ENCODE measurements at places on chromosomes 12 and 14.

GRCh38 chr12:4046495-4046840, 173.3 kb upstream of the PARP11 start:
- DNase-seq = no peak

- DNase-seq = no peak
These were observed 311.1 kb downstream of the MED13L start for GRCh38 chr12:115966376-115966775.

DNA sequence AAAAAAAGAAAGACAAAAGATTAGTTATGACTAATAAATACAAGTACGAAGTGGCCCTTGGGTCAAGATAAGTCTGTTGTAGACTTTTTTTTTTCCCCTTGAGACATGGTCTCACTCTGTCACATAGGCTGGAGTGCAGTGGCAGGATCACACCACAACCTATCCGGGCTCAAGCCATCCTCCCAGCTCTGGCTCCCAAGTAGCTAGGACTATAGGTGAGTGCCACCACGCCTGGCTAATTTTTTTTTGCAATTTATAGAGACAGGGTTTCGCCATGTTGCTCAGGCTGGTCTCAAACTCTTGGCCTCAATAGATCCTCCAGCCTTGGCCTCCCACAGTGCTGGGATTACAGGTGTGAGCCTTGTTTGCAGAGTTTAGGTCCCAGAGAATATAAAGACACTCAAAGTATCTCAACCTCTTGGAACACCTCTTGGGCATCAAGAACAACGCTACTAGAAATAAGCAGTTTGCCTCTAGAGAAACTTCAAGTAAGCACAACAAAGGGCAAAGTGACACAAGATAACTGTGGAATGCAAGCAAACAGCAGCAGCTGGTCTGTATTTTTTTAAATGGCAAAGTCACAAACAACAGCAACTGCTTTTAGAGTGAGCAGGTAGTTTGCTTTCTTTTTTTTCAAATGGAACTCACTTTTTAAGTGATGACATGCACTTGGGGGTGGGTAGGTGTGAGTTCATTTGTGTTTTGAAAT, 3.9 kb upstream of the MDM2 start:
- no peak for DNase-seq

- no peak for DNase-seq
These were observed 124.1 kb downstream of the SSPN start for GRCh38 chr12:26319511-26319910.

GRCh38 chr12:121025442-121026226, 9.3 kb upstream of the C12orf43 start:
- no peak for DNase-seq

GRCh38 chr14:102087762-102088011, 843 bp upstream of the HSP90AA1 start:
- DNase-seq = no peak

- DNase-seq = no peak
These were observed 227.3 kb downstream of the DPF3 start for GRCh38 chr14:72666610-72667009.

GRCh38 chr12:11668611-11669010, 19.1 kb downstream of the ETV6 start:
- no peak for DNase-seq

- no peak for DNase-seq
These were observed 160.1 kb downstream of the SUDS3 start for GRCh38 chr12:118536306-118536906.

GRCh38 chr14:63392236-63392635, 73.5 kb upstream of the GPHB5 start:
- no peak for DNase-seq

- no peak for DNase-seq
These were observed 21.8 kb upstream of the EIF2B2 start for GRCh38 chr14:74980731-74981461.

DNA sequence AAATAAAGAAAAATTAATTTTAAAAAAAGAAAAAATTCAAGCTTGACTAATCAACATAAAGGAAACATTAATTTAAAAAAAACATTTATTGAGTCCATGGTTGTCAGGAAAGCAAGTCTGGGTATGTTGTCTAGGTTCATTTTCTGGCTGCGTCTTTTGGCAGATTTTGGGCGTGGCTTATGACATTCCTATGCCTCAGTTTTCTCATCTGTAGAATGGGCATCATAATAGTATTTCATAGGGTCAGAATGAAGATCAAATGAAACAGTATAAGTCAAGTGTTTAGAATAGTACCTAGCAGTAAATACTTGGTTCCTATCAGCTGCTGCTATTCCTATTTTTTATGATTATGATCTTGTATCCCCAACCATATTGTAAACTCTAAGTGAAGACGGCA, 40.5 kb downstream of the MYO1H start:
- no peak for DNase-seq

DNA sequence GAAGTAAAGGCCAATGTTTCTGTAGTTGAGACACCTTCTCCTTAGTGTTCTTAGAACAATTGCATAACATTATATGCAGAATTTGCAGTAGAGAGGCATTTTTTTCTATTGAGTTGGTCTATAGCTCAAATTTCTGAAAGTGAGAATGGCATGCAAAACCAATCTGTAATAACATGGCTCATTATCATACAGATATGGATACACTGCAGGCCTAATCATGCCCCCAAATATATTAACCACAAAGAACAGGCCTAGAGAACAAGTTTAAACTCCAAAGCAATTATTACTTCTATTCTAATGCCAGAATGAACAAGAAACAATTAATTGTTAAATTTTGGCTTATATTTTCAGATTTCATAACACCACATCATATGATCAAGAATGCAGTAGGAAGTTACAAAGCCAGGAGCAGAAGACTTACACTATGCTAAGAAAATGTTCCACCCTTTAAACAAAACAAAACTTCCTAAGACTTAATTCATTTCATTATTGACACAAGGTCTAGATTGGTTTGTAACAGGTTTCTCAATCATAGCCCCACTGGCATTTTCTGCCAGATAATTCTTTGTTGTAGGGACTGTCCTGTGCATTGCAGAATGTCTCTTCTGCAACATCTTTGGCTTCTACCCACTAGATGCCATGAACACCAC, 26.9 kb downstream of the TMTC1 start:
- no peak for DNase-seq

- DNase-seq = no peak
These were observed 39.7 kb downstream of the CPSF6 start for GRCh38 chr12:69278814-69279782.

DNA sequence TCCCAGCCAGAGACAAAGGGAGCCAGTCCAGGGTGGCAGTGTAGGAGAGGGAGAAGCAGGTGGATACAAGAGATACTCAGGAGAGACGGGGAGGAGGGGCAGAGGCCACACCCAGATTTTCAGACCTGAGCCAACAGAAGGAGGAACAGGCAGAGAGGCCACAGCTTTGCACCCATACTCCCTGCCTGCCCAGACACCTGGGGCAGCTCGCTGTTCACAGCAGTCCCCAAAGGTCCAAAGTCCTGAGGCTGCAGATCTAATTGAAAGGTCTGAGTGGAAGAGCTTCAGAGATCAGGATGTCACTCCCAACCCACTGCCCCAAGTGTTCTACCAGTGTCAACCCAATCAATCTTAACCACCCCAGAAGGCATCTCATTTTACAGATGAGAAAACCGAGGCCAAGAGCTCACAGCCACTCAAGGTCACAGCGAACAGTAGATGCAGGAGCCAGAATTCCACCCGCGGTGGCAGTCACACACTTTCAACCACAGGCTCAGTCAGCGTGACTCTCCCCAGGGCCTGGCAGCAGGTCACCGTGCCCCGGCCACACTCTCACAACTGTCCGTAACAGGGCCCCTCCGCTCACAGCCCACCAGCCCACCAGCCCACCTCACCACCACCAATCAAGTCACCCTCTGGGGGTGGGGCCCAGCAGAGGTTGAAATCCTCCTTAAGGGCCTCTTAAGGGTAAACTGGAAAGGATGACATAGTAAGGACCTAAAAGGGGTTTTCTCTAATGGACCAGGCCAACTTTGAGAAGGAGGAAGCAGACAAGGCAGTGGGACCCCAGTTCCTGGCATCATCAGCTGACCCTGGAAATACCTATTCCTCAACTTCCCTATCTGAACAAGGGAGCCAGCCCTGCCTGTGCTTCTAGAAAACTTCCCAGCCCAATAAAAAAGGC, 33.3 kb downstream of the ACTN1 start:
- no peak for DNase-seq

DNA sequence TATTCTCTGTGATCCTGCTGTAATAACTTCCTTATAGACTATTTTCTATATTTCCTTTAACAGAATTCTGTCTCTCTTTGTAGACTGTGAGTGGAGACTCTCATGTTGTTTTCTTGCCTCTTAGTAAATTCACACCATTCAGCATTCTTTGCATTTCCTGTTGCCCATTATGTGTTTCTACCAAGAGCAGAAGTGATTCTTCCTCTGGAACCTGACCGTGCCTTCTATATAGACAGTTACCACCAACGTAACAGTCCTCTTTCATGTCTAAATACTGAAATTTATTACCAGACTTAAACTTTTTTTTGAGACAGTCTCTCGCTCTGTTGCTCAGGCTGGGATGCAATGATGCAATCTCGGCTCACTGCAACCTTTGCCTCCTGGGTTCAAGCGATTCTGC, 31.1 kb downstream of the METAP2 start:
- no peak for DNase-seq

- DNase-seq = no peak
These were observed 400.9 kb downstream of the SNAPC1 start for GRCh38 chr14:62162998-62163589.

GRCh38 chr14:56414236-56414635, 165.4 kb upstream of the TMEM260 start:
- no peak for DNase-seq

GRCh38 chr12:114998750-114999128, 314.8 kb upstream of the TBX3 start:
- DNase-seq = no peak

- DNase-seq = no peak
These were observed 63.8 kb downstream of the FIGNL2 start for GRCh38 chr12:51784688-51785087.

DNA sequence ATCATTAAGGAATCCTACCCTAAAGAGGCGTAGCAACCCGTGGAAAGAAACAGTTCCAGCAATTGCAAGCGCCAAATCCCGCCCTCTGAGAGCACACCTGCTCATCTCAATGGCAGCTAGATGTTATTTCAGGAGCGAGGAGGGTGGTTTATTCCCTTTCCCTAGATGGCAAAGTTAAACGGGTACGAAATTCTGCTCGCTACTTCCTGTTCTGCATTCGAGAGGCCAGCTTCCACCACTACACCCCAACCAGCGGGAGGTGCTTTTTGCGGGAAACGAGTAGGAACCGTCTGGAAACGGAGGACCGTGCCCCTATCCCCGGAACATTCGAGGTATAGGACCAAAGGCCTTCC, 536 bp downstream of the VPS29 start:
- no peak for DNase-seq

GRCh38 chr14:92704036-92704804, 44.2 kb downstream of the LGMN start:
- no peak for DNase-seq

- DNase-seq = no peak
These were observed 13.2 kb downstream of the TAOK3 start for GRCh38 chr12:118359541-118359915.

- no peak for DNase-seq
These were observed 3.7 kb upstream of the SLC15A5 start for GRCh38 chr12:16281157-16281556.

DNA sequence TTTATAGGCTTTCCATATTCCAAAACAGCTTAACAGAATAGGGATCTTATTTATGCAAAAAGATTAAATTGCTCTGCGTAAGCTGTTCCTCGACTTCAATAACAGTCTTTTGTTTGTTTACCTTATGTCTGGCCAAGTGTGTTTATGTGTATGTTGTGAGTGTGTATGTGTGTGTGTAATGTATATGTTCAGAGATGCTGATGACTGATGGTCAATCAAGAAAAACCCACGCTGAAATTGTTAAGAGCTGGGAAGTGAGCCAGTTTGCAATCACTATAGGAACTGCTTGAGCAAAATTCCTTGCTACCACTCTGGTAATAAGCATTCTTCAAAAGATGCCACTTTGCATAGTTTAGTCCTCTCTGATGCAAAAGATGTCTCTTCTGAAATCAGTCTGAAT, 59.6 kb downstream of the PRKD1 start:
- DNase-seq = no peak

DNA sequence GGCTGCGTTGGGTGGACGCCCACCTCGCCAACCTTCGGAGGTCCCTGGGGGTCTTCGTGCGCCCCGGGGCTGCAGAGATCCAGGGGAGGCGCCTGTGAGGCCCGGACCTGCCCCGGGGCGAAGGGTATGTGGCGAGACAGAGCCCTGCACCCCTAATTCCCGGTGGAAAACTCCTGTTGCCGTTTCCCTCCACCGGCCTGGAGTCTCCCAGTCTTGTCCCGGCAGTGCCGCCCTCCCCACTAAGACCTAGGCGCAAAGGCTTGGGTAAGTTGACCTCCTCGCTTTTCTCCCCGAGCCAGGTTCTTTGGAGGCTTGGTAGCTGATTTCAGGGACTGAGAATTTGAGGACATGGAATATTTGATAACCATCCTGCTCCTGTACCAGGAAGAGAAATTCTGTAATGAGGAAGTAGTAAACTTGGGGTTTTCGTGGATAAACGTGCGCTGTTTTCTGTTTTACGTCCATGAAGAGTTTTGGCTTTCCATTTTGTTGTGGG, 530 bp downstream of the APAF1 start:
- no peak for DNase-seq

GRCh38 chr14:67620217-67620785, 581 bp downstream of the ARG2 start:
- no peak for DNase-seq

- no peak for DNase-seq
These were observed 1.9 kb downstream of the TMTC3 start for GRCh38 chr12:88144037-88144436.

DNA sequence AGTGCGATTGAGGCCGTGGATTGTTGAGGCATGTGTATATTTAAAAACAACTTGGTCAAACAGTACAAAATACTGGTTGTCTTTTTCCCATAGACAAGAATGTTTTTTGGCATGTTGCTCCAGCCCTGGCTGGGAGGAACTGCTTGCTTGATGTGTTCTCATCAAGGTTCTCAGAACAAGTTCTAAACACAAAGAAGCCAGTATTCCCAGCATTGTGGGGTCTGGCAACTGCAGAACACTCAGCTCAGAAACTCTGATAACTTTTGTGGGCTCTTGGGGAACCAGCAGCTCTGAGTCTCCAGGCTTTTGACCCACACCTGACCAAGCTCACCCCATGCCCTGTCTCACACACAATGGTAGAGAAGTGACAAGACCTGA, 27.1 kb upstream of the DICER1 start:
- DNase-seq = no peak

DNA sequence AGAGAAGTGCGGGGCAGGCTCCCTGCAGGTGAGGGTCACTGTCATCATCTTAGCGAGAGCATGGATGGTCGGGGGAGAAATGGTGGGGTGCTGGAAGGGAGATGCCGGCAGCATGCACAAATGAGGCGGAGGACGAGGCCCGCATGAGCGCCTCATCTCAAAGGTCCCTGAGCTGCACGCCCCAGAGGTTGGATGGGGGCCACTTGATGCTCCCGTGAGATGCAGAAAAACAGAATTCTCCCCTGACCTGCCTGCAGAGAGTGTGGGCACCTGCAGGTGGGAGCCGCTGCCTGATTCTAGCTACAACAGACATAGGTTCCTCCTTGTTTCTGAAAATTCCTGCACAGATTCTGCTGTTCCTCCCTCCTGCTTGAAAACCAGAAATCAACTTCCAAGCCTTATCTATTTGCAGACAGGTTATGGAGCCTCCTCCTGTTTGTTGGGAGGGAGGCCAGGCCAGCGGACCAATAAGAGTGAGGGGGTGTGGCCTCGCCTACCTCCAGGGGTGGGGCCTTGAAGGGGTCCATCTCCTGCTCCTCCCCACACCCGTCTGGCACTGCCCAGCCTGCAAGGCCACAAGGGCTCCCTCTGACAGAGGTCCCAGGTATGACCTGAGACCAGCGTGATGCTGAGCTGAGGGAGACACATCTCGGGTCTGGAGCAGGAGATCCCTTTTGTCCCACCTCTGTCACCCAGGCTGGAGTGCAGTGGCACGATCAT, 67.2 kb downstream of the KDM2B start:
- no peak for DNase-seq

Measured in activated naive CD8-positive, alpha-beta T cell treated with anti-CD3 and anti-CD28 coated beads, Interleukin-2, amount 50 U/mL, for 16 hours (primary cell).